CD4-positive, alpha-beta memory T cell (primary cell): ENCODE measurements at places on chromosomes 2 and 18. TPM values are rescaled to one million over a fixed set of nuclear protein-coding genes. Genes with fewer than 3 reads are reported as not detected.

DNA sequence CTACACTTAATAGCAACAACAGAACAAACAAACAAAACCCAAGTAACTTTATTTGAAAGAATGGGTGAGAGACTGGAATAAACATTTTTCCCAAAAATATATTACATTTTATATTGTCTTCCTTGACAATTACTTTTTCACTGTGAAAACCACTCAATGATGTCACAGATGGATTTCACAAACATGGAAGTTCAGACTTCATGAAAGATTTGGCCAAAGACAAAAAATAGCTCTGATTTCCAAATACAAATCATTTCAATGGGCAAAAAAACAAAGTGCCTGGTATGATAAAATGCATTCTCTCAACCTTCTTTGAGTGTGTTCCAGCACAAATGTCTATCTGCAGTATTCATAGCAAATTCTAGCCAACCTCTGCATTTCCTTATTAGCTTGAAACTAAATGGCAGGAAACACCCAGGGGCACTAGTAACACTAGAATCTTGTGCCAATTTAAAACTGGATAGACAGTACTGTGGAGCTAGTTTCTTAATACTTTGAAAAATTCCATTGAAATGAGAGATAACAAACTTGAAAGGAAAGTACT, 28.5 kb upstream of the NAPG start:
- no peak overlapping the region for H3K27ac ChIP-seq
- H3K4me3 ChIP-seq = no peak overlapping the region
- no peak for DNase-seq
- no peaks in the 10 kb centered on the region for H3K36me3 ChIP-seq

DNA sequence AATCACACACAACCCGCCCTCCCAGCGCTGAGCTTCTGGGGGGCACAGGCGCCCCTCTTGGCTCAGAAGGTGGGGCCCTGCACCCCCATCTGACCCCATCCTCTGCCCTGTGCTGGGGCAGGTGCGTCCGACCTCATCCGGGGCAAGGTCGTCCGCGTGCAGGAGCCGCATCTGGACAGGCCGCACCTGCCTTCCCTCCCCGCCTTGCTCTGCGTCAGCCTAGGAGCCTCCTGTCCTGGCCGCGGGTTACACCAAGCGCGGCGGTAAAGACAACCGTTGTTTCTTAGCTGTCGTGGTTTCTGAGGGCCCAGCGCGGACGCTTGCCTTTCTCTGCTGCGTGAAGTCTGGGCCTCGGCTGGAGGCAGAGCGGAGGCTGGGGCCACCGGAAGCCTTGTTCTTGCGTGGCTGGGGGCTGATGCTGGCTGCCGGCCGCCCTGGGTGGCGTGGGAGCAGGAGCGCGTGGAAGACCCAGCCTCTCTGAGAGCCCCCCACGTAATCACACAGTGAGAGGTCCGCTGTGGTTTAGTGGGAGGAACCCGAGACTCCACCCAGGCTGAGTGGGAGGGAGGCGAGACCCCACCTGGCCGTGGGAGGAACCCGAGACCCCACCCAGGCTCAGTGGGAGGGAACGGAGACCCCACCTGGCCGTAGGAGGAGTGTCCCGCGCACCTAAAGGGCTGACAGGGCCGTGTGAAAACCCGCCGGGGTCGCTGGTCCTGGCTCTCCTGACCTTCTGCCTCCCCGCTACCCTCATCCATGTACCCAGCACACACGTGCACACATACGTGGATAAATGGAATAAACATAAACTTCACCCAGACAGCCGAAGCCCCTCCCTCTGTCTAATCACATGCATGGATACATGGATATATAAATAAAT, 51.8 kb downstream of the KCNG2 start:
- H3K36me3 ChIP-seq = no peaks in the 10 kb centered on the region
- H3K27ac ChIP-seq = no peak overlapping the region
- H3K4me1 ChIP-seq = no peaks in the 10 kb centered on the region
- no peaks in the 10 kb centered on the region for H3K27me3 ChIP-seq

EDAR gene
- 5.8 TPM for total RNA-seq

TMEM200C gene
- total RNA-seq = not detected

GCKR gene
- not detected for total RNA-seq
